ENCODE measurements at places on chromosomes 3 and 15.

- DNase-seq = no peak
These were observed 508.6 kb upstream of the SUCLG2 start for GRCh38 chr3:68163062-68163461.

- DNase-seq = no peak
These were observed 46.5 kb downstream of the ACAA1 start for GRCh38 chr3:38090453-38090852.

DNA sequence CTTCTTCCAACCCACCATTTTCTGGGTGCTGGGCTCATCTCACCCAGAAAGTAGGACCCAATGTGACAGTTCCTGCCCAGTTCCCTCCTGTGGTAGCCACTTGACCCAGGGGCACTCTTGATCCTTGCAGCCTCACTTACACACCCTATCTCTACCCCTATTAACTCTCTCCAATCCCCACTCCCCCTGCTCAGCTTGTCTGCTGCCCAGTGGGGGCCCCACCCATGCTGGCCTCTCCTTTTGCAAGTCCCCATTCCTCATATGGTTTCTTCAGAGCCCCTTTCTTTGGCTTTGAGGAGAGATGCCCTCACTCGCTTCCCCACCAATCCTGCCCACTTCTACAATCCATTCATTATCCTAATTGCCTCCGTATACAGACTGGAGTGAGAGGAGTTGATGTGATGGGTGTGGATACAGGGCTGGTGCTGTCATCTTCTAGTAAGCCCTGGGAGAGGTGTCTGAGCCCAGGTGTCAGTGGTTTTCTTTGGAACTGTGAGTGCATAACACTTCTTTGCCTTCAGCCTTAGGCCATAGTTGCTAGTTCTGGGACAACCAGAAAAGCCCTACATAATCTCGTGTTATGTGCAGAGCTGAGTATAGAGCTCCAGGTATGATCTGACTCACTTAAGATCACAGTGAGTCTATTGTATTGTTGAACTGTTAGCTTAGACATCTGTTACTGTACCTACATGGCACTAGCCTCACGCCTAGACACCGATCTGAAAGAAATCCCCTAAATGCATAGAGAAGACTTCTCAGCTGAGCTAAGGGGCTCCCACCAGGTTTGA is 4.8 kb upstream of the CCR5 start:
- no peak for DNase-seq

DNA sequence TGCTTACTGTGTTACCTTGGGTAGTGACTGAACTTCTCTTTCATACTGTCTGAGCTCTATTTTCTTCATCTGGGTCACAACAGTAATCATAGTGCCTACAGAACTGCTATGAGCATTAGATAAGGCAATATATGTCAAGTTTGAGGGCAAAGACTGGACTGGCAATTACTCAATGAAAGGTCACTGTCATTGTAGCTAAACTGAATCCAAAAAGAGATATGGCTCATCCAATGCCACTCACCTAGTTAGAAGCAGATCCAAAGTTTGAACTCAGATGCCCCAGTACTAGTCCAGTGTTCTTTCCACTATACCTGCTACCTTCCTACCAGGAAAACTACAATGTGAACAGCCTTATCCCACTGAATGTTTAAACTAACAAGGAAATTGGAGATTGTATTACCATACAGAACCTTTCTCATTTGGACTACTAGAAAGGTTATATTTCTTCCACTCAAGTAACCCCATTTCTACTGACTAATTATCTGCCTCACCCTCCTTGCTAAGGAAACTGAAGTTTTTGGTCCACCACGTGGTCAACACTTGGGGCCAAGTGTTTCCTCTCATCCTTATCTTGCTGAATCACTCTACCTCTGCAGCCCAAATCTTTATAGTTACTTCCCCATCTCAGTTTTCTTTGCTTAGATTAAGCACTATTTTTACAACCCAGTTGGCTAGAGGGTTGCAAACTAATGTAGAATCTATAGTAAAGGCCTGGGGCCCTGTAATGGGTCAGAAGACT is 202.3 kb upstream of the LPP start:
- no peak for DNase-seq

DNA sequence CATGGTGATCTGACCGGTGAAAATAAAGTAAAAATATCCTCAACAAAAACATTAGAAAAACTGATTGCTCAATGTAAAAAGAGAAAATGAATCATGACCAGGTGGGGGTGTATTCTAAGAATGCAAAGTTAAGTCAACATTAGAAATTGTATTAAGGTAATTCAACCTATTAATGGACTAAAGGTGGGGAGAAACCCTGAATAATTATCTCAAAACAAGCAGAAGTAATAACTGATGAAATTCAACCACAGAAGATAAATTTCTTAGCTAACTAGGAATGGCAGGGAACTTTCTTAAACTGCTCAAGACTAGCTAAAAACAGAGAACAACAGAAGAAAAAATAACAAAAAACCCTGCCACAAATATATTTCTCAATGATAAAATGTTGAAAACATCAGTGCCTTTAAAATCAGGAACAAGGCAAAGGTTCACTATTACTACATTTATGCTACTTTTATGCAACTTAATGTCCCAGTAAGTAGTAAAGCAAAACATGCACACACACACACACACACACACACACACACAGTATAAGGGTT is 204.4 kb upstream of the THBS1 start:
- no peak for DNase-seq

GRCh38 chr3:27290760-27291159 is 78.4 kb downstream of the NEK10 start:
- no peak for DNase-seq

GRCh38 chr3:122800031-122800430 is 5.2 kb downstream of the SLC49A4 start:
- DNase-seq = no peak

GRCh38 chr3:181728470-181729340 is 17.0 kb downstream of the SOX2 start:
- no peak for DNase-seq
